Activated T-cell treated with anti-CD3 and anti-CD28 coated beads, Interleukin-2, amount 50 U/mL, for 24 hours (primary cell): ENCODE measurements at places on chromosomes 5 and 9.

GRCh38 chr5:131563434-131564228 is 71.4 kb downstream of the RAPGEF6 start:
- H3K4me3 ChIP-seq: no peak overlapping the region
- peaks cover 47% of the 10 kb centered on the region for H3K4me1 ChIP-seq
- H3K27me3 ChIP-seq: no peaks in the 10 kb centered on the region
- no peak for DNase-seq
- H3K27ac ChIP-seq: peak overlapping the region; percentile 3

DNA sequence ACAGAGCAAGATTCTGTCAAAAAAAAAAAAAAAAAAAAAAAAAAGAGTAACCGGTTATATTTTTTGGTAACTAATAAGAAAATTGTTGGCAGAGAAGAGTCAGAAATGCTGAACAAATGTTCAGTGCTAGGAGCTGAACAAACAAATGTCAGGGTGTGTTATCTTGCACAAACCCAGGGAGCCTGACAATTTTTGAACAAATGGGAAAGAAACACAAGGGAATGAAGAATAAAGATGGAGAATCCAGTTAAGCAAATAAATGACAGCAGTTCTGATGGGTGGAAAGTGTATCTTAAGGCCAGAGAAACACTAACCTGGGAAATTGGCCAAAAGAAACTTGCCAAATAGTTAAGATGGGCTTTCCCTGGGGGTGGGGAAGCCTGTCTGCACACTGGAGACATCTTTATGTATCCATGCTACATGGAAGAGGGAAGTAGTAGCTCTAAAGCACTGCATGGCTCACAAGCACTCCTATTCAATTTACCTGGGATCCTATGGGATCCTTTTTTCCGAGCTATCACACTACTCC is 23.7 kb downstream of the KLHL3 start:
- no peak overlapping the region for H3K27ac ChIP-seq
- H3K4me1 ChIP-seq: no peaks in the 10 kb centered on the region
- H3K36me3 ChIP-seq: peaks cover 37% of the 10 kb centered on the region
- H3K27me3 ChIP-seq: no peaks in the 10 kb centered on the region
- no peak overlapping the region for H3K4me3 ChIP-seq

GRCh38 chr9:124140941-124141568 is 116.7 kb upstream of the NEK6 start:
- DNase-seq: no peak
- H3K36me3 ChIP-seq: no peaks in the 10 kb centered on the region
- peaks cover 7% of the 10 kb centered on the region for H3K4me1 ChIP-seq
- H3K4me3 ChIP-seq: no peak overlapping the region
- no peak overlapping the region for H3K27ac ChIP-seq

DNA sequence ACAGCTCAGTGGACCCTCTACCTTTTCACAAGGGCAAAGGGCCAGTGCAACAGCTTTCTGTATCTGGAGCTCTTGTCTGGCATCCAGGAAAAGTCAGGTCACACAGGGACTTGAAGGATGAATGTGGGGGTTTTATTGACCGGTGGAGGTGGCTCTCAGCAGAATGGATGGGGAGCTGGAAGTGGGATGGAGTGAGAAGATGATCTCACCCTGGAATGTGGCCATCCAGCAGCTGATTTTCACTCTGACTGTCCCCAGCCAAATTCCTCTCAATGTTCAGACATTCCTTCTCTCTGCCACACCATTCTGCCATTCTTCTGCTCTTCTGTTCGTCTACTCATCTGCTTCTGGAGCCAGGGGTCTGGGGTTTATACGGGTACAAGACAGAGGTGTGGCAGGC is 1119.9 kb downstream of the TAF11L14 start:
- H3K27ac ChIP-seq: no peak overlapping the region
- H3K4me3 ChIP-seq: no peak overlapping the region
- DNase-seq: no peak

DNA sequence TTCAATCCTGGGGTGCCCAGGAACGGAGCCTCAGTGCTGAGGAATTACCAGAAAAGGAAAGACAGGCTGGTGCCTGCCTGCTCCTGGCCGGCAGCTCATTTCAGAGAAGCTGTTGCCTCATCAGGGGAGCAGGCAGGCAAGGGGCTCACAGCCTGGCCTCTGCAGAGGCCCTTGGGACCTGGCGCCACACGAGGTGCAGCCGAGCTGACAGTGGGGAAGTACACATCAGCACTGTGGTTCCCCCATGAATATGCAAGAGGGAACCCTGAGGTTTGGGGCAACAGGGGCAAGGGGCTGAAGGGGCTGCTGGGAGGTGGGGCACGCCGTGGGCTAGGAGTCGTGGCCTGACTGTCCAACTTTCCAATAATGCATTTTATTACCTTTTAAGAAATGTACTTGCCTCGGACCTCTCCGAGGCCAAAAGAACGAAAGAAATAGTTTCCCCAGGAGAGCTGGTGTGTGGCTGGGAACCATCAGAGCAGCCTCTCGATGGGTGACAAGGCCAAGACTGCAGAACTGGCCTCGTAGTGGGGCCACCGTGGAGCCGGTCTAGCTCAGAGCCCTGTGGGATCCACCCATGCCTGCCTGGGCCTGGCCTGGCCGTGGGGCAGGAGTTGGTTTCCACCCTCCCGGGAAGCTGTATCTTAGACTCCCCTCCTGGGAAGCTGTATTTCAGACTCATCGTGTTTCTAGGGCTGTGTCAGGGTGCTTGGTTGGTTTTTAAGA is 198.6 kb downstream of the PAX5 start:
- no peaks in the 10 kb centered on the region for H3K4me1 ChIP-seq
- peaks cover 3% of the 10 kb centered on the region for H3K27me3 ChIP-seq
- no peak overlapping the region for H3K27ac ChIP-seq
- no peak overlapping the region for H3K4me3 ChIP-seq
- no peaks in the 10 kb centered on the region for H3K36me3 ChIP-seq

DNA sequence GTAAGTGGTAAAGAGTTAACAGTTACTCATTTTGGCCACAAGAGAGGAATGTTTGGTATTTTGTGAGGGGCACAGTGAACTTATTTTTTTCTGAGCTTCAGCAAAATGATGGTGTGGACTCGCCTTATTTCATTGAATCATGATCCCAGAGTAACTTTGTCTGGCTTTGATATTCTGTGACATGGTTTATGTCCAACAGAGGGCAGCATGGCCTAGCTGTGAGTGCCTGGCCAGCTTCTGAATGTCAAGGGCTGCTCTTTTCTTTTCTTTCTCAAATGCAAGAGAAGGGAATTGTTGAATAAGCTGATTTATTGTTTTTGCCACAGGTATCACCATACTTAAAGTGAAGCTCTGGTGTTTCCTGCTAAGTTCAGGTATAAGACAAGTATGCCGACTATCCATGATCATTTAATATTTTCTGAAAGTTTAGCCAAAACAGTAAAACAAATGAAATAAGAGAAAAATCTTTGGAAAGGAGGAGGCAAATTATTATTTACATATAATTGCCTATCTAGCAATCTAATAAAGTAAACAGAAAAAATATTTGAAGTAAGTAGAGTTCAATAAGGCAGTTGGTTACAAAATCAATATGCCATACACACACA is 31.7 kb downstream of the MRPL22 start:
- no peak overlapping the region for H3K27ac ChIP-seq
- peaks cover 5% of the 10 kb centered on the region for H3K4me1 ChIP-seq

DNA sequence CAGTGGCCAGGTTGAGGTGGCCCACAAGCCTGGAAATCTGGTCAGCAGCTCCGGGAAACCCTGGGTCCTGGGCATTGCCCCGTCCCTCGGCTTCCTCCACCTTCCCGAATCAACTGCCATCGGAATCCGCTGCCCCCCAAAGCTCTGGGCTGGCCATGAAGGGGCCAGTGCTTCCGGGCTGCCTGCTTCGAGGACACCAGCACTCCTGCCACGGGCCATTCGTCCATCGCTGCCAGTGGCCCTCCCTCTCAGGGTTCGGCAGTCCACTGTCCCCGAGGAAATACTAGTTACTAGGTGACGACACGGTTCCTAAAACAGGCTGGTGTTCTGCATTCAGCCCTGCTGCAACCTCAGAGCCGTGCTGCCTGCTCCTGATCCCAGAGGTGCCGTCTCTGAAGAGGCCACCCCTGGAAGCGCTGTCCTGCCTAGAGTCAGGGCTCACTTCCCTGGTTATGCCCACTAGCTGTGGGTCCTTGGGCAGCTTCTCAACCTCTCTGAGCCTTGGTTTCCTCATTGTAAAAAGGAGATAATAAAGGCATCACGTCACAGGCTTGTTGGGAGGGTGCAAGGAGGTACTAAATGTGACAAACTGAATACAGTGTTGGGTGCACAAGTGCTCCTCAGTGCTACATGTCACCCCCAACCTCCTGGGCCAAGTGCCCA is 3.5 kb upstream of the WDR5 start:
- H3K4me1 ChIP-seq: peaks cover 19% of the 10 kb centered on the region
- no peak for DNase-seq
- peaks cover 11% of the 10 kb centered on the region for H3K36me3 ChIP-seq
- H3K27ac ChIP-seq: peak overlapping the region; percentile 40
- H3K4me3 ChIP-seq: no peak overlapping the region

DNA sequence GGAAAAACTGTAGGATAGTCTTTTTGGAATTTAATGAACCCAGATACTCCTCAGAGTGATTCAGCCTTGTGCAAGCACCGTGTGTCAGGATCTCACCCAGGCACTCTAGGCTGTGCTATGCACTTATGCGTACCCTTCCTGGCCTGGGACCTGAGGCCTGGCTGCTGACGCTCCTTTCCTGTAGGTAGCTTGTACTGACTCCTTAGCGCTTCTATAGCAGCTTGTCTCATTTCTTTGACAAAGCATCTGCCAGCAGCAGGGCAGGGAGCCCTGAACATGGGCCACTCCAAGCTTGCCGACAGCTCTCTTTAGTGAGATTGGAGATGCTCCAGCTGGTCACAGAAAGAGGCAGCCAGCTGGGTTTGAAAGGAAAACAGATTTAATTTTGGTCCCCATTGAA is 147.3 kb downstream of the SGCD start:
- no peaks in the 10 kb centered on the region for H3K36me3 ChIP-seq
- no peak for DNase-seq
- peaks cover 11% of the 10 kb centered on the region for H3K27me3 ChIP-seq
- peaks cover 5% of the 10 kb centered on the region for H3K4me1 ChIP-seq
- no peak overlapping the region for H3K27ac ChIP-seq
- no peak overlapping the region for H3K4me3 ChIP-seq

DNA sequence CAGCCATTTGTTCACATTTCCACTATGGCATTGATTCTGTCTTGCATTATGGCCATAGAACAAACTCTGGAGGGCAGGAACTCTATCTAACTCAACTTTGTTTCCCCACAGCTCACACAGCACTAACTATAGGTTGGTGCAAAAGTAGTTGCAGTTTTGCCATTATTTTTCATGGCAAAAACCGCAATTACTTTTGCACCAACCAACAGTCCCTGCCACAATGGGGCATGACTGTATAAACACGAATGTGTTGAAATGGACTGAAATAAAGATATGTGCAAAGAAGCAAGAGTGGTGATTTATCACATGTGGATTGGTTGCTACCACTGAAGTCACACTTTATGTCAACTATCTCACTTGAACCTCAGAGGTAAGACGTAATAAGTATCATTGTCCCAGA is 338.7 kb downstream of the NTRK2 start:
- DNase-seq: no peak
- no peak overlapping the region for H3K27ac ChIP-seq
- H3K4me1 ChIP-seq: no peaks in the 10 kb centered on the region
- H3K36me3 ChIP-seq: no peaks in the 10 kb centered on the region

DNA sequence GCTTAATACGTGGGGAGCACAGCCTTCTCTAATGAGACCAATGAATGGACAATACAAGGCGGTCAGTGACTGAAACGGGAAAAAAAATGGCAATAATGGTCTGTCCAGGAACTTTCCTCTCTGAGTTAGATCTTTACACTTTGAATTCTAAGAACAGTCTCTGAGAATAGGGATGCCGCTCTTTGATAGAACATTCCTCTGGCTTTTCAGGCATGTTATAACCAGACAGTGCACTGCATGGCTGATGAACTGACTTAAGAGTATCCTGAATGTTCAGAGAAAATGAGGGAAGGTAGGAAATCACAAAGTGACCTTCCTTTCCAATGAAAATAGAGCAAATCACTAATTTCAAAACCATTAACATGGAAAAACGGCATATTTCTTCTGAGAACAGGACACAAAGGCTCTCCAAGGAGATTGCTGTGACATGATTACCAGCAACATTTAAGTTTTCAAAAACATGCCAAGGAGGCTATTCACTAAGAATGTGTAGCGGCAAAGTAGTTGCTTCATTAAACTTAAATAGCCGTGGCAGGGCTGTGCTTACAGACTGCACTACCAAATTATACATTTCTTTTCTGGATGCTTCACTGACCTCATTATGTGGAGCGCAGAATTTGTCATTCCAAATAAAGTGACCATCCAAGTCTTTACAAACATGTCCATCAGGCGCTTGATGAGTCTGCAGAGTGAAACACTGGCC is 105.9 kb downstream of the MARCHF3 start:
- no peaks in the 10 kb centered on the region for H3K4me1 ChIP-seq
- no peaks in the 10 kb centered on the region for H3K27me3 ChIP-seq
- H3K27ac ChIP-seq: no peak overlapping the region
- H3K4me3 ChIP-seq: no peak overlapping the region
- H3K36me3 ChIP-seq: no peaks in the 10 kb centered on the region

- no peaks in the 10 kb centered on the region for H3K36me3 ChIP-seq
- DNase-seq: no peak
- H3K27me3 ChIP-seq: peaks cover 5% of the 10 kb centered on the region
- no peak overlapping the region for H3K4me3 ChIP-seq
- H3K27ac ChIP-seq: no peak overlapping the region
Observed at GRCh38 chr9:118034701-118035100, 330.5 kb downstream of the TLR4 start.

DNA sequence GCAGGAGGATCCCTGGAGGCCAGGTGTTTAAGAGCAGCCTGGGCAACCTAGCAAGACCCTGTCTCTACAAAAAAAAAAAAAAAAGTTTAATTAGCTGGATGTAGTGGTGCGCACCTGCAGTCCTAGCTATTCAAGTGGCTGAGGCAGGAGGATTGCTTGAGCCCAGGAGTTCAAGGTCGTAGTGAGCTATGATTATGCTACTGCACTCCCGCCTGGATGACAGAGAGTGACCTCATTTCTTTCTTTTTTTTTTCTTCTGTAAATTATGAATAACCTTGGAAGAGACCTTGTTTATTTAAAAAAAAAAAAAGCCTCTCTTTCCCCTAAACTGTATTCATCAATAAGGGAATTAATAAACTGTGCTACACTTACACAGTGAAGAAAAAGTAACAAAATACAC is 43.6 kb upstream of the SLC30A5 start:
- H3K27ac ChIP-seq: no peak overlapping the region
- peaks cover 3% of the 10 kb centered on the region for H3K4me1 ChIP-seq
- H3K4me3 ChIP-seq: no peak overlapping the region

DNA sequence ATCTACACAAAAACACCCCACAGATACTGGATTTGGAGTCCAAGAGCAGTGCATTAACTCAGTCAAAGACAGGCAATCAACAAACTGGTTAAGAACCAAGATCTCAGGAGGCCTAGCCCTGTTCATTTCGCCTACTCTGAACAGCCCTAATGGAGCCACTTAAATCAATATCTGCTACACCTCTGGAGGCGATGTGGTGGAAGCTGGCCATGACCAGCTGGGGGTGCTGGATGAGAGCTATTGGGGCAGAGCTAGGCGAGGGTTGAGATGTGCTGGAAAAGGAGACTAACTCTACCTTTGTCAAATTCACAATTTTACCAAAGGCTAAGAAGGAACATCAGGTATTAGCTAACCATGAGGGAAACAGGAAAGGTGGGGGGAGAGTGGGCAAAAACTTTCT is 23.3 kb upstream of the ARSB start:
- H3K4me1 ChIP-seq: no peaks in the 10 kb centered on the region
- peaks cover 27% of the 10 kb centered on the region for H3K27me3 ChIP-seq
- no peak overlapping the region for H3K27ac ChIP-seq
